HFFc6 (cell line): ENCODE measurements at places on chromosomes 11 and 22.
A peak's percentile ranks its signal among the peaks of the same experiment; 100 is the strongest.

DNA sequence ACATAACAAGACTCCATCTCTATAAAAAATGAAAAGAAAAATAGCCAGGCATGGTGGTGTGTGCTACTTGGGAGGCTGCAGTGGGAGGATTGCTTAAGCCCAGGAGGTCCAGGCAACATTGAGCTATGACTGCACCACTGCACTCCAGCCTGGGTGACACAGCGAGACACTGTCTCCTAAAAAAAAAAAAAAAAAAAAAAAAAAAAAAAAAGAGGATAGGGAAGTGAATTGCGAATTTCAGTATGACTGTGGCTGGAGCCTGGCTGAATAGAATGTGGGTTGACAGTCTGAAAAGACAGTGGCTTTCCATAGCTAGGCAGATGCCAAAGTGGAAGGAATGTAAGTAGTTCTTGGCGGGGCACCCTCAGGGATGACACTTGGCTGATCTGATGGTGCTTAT lies 6.4 kb upstream of the LDHAL6A start:
- DNase-seq = no peak

- no peak for DNase-seq
Observed at GRCh38 chr11:2380807-2381350, 3.8 kb downstream of the CD81 start.

DNA sequence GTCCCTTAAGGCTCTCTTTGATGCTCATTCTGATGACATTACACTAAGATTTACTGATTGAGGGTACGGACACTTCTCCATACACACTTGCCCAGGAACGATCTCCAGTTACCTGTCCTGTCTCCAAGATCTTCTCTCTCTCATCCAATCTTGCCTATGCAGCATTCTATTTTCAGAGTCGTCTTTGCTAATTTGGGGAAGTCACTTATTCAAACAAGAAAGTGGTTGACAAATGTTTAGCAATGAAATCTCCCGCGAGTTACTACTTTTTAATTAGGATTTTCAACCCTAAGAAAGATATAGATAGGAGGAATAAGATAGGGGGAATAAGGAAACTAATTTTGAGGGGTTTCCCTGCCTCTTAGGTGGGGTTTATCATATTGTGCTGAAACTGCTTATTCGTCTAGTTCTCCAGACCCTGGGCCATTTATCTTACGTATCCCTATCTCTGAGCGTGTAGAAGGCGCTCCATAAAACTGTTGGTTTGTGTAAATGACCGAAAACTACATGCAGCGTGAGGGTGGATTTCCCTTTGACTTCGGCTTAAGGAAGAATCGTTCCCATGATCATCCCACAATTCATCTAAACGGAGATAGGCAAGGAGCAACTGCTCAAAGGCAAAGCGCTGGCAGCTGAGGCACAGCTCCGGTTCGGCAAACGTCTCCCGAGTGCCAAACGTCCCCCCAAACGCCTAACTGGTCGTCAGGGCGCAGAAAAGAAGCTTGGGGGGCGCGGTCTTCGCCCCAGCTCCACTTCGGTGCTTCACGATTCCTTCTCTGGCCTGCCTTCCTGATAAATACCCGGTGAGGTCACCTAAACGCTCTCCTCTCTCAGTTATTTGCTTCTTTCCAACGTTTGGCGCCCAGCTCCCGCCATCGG lies 804 bp downstream of the APIP start:
- DNase-seq = peak; percentile 5

DNA sequence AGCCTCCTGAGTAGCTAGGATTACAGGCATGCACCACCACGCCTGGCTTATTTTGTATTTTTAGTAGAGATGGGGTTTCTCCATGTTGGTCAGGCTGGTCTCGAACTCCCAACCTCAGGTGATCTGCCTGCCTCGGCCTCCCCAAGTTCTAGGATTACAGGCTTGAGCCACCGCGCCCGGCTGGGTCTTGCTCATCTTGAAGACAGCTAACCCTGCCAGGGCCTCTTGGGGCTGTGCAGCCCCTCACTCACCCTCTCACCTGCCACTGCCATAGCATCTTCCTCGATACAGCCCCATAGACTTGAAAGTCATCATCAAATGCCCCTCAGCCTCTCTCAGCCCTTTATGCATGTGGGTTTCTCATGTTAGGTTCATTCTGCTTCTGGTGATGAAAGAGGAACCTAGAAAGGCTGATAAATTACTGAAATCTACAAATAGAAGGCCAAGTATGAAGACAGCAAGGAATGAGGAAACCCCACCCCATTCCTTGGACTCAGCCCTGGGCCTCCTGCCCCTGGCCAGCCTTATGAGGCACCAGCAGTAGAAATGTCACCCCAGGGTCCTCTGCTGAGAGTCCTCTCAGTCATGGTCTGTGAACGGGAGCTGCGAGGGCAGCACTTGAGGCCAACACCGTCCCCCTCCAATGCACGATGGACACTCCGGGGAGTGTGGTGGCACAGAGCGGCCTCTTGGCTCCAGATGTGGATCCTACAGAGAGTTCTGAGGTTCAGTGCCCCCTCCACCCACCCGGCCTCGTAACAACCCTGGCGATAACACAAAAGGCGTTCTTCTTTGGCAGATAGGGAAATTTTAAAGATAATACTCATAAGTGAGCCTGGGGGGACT lies 24.8 kb downstream of the SCGB1A1 start:
- no peak for DNase-seq

DNA sequence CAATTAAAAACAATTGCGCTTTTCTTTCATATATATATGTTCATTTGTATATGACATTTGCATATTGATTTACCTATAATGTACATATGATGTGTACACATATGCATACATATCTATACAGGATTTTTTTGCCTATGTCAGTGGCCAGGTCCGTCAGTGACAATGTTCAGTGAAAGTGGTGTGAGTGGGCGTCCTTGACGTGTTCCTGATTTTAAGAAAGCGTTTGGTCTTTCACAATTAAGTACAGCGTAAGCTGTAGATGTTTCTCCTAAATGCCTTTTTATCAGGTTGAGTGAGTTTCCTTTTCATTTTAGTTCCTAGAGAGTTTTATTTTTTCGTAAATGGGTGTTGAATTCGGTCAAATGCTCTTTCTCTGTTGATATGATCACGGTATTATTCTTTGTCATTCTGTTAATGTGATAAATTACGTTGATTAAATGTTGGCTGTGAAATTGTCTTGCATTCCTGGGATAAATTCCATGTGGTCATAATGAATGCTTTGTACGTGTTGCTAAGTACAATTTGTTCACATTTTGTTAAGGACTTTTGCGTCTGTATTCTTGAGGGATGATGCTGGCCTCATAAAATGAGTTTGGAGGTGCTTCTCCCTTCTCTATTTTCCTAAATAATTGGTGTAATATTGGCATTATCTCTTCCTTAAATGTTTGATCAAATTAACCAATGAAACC lies 10.6 kb upstream of the GNB1L start:
- DNase-seq = no peak

DNA sequence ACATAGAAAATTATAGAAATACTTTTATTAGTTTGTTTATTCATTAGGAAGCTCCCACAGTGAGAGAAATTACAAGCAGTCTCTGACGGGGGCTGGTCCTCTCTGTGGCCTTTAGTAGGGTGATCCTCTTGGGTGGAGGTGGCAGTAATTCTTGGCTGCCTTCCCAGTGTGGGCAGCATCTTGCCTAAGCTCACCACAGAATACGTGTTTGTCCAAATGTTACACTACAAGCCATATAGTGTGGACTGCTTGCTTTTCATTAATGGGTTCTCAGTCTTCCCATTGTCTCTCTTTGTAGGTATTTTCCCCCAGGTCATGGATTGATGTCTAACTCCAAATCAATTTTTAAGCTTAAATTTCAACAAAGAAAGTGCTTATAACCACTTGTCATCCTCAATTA lies 43.3 kb downstream of the ENDOD1 start:
- no peak for DNase-seq

GRCh38 chr22:27554841-27555456 lies 246.6 kb downstream of the MN1 start:
- DNase-seq = no peak

GRCh38 chr11:49377978-49378377 lies 169.6 kb upstream of the FOLH1 start:
- DNase-seq = no peak

DNA sequence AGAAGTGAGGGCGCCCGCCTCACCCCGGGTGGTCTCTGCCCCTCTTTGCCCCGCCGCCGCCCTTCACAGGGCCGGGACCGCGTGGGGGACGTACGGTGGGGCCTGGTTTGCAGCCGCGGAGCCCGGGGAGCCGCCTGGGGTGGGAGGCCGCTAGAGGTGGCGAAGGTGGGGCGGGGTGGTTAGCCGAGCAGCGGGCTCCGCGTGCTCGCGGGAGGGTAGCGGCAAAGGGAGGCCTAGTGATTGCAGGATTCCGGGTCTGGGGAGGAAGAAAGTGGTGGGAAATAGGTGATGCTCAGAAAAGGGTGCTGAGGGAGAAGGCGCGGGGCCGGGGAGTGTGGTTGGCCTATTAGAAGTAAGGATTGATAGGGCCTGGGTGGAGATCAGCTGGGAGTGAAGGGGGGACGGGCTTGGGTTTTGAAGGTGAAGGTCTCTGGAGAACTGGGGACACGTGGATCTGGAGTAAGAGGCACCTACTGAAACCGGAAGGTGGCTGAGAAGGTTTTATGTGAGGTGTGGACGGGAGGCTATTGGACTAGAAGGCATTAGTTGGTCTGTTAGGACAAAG lies 571 bp downstream of the FAR1 start:
- DNase-seq = peak; percentile 8

DNA sequence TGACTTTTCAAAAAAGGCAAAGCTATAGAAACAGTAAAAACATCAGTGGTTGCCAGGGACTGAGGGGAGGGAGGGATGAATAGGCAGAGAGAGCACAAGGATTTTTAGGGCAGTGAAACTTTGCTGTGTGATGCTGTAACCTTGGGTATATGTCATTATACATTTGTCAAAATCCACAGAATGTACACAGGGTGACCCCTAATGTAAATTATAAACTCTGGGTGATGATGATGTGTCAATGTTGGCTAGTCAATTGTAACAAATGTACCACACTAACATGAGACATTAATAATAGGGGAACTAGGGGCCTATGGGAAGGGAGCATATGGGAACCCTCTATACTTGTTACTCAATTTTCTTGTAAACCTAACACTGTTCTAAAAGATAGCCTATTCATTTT lies 24.8 kb downstream of the RIBC2 start:
- DNase-seq = no peak

DNA sequence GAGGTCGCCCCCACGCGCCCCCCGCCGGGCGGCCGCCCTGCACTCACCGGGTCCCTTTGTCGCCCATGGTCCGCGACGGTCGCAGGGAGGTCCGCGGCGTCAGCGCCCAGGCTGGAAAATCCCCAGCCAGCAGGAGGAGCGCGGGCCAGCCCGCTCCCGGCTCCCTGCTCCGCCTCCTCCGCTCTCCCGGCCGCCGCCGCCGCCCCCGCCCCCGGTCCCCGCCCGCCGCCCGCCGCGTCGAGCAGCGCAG lies at the start of gene ARRB1:
ARRB1 (minus strand) TSS at position 121 of the 250 bp plus-strand sequence; CDS start at position 67, 54 bp downstream.
- no peak for DNase-seq

- DNase-seq = no peak
Observed at GRCh38 chr11:61119571-61119970, 17.3 kb downstream of the CD5 start.

GRCh38 chr11:40230821-40231220 lies 1228.6 kb downstream of the LRRC4C start:
- DNase-seq = no peak

DNA sequence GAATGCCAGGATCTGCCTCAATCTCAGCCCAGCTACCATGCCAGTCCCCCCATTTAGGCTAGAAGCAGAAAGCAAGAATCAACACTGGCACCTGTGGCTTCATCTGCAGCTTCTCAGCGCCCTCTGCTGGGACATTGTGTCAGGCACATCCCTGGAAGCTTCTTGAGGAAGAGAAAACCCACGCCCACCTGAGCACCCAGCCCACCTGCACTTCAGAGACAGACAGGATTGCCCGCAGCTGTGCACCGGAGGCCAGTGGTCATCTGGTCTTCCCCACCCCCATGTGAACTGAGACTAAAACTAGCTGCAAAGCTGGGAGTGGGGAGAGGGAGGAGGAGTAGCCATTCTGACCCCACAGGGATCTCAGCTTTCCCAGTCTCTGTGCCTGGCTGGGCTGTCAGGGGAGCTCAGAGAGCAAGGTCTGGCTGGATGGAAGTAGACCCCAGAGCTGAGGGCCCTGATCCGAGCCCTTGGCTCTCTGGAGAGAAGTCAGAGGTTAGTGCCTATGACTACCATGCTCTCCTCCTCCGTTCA lies 66.8 kb downstream of the FEZ1 start:
- peak; percentile 26 for DNase-seq

GRCh38 chr11:25252854-25253253 lies 756.0 kb downstream of the LUZP2 start:
- no peak for DNase-seq

DNA sequence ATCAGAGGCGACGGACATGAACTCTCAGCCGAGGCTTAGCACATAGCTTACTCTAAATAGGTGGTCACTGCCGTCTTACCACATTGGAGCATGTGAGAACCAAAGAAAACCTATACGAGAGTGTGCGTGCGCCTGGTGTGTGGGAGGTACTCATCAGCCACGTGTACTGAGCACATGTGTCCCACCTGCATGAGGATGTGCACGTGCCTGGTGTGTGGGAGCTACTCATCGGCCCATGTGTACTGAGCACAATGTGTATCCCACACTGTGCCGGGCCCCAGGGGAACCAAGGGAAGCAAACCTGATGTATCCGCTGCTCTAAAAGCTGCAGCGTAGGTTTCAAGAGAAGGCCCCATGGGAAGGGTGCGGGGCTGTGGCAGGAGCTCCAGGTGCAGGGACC lies 56.4 kb downstream of the ANO1 start:
- no peak for DNase-seq

DNA sequence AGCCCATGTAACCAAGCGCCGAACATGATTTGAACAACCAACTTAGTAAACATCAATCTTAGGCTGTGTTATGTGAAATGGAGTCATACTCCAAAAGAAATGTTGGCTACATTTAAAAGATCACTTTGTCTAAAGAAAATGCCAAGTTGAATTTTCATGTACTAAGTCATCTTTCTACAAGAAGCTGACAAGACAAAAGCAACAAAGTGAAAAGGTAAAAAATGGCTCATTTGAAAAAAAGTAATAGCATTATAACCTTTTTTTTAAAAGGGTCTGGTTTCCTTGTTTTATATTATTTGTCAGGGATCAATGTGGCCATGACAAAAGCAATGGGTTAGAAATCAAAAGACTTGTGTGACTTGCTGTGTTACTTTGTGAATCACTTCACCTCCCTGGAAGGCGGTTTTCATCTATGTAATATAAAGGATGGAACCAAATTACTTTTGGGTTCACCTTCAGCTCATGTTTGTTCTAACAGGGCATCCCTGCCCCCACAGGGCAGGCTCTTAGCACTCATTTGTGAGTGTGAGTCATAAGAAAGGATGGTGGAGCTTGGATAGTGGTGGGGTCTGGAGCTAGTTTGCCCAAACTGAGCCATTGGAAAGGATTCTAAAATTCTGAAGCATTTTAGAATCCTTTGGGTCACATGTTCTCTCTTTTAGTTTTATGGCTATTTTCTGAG lies 131.9 kb upstream of the MTMR2 start:
- peak; percentile 65 for DNase-seq

GRCh38 chr11:66950112-66950535 lies 8.1 kb downstream of the PC start:
- peak; percentile 92 for DNase-seq

DNA sequence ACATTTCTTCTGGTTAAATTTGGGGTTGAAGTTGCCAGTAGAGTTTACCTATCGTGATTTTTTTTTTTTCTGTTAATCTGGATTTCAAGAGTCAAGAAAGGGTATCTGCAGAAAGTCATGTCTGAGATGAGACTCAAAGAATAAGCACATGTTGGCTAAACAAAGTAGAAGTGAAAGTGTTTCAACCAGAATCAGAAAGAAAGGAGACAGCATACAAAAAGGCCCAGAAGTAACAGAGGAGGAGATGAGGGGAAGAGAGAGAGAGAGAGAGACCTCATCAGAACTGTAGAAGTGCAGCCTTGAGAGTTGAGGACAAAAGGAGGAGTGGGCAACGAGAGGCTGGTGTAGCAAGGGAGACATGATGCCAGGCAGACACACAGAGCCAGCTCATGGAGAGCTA lies 54.9 kb downstream of the SVIP start:
- DNase-seq = no peak
